ACHN (cell line): ENCODE measurements at places on chromosomes 6 and 20.

- no peak for DNase-seq
Observed at GRCh38 chr20:61940976-61941720, 124.5 kb downstream of the TAF4 start.

- no peak for DNase-seq
Observed at GRCh38 chr6:166955121-166955864, 1.1 kb downstream of the RNASET2 start.

DNA sequence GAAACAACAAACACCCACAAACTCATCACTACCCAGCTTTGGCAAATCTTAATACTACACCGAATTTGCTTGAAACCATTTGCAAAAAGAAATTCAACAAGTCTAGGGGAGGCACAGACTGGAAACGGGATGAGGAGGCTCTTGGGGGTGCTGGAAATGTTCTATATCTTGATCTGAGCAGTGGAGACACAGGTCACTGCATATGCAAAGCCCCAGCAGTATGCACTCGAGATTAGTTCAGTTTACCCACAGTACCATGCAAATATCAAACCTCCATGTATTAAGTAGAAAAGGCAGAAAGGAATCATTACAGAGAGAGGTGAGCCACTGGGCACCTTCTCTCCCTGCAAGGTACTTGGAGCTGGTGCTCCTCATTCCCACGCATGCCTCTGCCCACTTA is 75.9 kb downstream of the PREX1 start:
- DNase-seq: no peak

- no peak for DNase-seq
Observed at GRCh38 chr6:86581833-86582232, 355.5 kb upstream of the HTR1E start.

DNA sequence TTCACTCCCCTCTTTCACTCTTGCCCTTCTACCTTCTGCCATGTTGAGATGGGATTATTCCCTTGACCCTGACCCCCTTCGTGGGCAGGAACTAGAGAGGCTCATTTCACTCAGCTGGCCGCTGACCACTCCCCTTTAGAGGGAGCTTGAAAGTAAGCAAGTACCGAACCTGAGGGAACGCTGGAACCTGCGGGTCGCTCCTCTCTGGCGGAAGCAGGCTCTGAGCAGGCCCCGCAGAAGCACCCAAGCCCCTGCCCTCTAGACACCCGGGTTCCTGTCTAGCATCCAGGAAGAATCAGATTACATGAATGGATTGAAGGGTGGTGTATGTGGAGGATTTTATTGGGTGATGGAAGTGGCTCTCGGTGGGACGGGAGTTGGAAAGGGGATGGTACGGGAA is 11.9 kb upstream of the MYCT1 start:
- DNase-seq: no peak

- no peak for DNase-seq
Observed at GRCh38 chr20:61600016-61600415, 348.0 kb downstream of the CDH4 start.

- no peak for DNase-seq
Observed at GRCh38 chr6:53647462-53648094, 18.0 kb downstream of the KLHL31 start.

DNA sequence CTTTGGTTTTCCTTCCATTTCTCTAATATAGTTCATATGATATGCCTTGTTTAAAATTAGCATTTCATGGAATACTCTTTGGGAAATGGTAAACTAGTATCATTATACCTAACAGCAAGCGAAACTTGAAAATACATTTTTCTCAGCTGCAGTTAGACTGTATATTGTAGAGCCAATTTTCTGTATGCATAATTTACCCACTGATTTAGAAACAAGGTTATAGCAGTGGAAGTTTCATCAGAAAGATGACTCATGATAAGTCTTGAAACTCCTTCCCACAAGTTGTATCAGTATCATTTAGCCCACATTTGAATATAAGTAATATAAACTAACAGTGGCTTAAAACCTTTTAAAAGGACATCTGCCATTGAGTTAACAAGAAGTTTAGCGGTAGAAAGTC is 164.8 kb upstream of the BMP5 start:
- DNase-seq: no peak

DNA sequence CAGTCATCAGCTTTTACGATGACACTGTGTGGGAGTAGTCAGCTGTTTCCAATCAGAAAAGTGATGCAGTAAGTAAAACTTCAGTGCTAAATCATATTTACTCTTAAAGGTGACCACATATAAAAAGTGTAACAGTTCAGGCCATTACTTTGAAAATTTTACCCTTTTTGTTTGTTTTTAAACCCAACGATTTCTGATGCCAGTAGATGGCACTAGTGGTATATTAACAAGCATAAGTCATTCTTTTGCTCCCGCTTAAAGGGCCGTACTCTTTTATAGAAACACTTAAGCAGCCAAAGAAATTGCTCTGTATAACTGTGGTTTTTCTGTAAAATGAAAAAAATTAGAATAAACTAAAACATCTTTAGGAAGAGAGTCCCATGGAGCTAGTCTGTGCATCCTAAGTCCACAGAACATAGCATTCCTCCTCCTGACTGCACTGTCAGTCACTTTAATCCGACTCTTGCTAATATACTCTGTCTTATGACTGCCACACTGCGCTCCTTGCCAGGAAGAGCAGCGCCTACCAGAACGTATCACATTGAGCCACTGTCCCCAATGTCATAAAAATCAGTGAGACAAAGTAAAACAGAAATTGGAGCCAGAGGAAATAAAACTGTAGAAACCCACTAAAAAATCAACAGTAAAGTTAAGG is 25.0 kb downstream of the HEBP2 start:
- DNase-seq: peak; percentile 52

- peak; percentile 27 for DNase-seq
Observed at GRCh38 chr6:12957321-12958051, 240.9 kb downstream of the PHACTR1 start.

- no peak for DNase-seq
Observed at GRCh38 chr6:148503703-148504102, 161.1 kb downstream of the SASH1 start.

GRCh38 chr6:121848523-121849255 is 413.2 kb downstream of the GJA1 start:
- no peak for DNase-seq

DNA sequence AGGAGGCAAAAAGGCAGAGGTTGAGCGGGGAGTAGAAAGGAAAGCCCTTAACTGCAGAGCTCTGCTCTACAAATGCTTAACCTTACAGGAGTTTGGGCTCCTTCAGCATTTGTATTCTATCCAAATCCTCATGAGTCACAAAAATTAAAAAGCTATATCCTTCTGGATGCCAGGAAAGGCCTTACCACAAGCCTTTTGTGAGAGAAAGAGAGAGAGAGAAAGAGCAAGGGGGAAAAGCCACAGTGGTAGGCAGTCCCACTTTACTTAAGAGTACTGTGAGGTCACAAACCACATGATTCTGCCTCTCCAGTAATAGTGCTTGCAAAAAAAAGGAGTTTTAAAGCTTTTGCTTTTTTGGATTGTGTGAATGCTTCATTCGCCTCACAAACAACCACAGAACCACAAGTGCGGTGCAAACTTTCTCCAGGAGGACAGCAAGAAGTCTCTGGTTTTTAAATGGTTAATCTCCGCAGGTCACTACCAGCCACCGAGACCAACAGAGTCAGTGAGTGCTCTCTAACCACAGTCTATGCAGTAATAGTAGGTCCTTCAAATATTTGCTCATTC is at the start of gene RUNX2:
Gene RUNX2, plus strand, starts transcription at position 375 of the 567 bp plus-strand sequence. CDS start 397 bp downstream, outside the sequence.
- peak; percentile 67 for DNase-seq

GRCh38 chr6:30670760-30671527 is 1.9 kb downstream of the DHX16 start:
- no peak for DNase-seq

DNA sequence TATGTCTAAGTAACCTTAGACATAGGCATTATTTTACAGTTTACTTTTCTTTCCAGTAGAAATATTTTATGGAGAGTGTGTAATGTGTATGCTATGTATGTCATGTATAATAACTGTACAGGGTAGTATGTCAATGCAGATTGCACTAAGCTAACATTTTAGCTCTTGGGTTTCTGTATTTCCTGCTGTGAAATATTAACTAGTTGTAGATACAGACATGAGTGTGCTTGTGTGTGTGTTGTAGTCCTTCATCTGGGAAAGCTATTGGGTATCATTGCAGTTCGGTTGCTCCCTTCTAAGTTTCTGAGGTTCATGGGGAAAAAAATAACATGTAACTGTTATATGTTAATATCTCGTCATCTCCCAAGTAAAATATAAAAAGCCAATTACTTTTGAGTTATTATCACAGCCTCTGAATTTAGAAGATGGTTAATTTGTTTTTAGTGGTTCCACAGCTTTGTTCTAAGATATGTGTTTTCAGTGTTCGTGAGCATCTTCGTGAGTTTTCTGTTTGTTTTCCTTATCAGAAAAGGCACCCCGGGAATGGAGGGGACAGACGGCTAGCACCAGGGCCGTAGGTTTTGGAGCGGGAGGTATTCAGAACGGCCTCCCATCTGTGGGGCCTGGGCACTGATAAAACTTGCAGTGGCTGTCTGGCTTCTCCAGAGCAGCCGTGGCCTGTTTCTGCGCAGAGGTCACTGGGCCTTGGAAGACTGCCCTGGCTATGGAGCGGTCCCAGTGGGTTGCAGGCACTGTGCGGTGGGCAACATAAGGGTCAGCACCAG is 215.0 kb downstream of the ARID1B start:
- no peak for DNase-seq

DNA sequence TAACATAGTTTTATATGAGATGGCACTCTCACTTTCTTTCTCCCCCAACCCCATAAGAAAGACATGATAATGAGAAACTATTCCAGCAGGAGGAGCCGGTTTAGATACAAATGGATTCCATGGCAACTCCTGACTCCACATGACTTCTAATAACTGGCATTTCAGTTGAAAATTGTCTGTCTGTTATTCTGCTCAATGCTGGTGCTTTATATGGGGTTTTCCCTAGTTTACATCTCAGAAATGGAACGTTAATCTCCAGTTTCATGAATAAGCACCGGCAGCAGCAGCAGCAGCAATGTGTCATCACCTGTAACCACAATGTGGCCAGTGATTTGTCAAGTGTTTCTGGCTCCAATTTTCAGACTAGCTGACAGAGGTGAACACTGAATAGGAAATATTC is 8.0 kb upstream of the SIM1 start:
- DNase-seq: peak; percentile 54

- no peak for DNase-seq
Observed at GRCh38 chr6:10412461-10413261, 2.2 kb downstream of the TFAP2A start.

- no peak for DNase-seq
Observed at GRCh38 chr20:24795436-24795835, 153.6 kb upstream of the CST7 start.

DNA sequence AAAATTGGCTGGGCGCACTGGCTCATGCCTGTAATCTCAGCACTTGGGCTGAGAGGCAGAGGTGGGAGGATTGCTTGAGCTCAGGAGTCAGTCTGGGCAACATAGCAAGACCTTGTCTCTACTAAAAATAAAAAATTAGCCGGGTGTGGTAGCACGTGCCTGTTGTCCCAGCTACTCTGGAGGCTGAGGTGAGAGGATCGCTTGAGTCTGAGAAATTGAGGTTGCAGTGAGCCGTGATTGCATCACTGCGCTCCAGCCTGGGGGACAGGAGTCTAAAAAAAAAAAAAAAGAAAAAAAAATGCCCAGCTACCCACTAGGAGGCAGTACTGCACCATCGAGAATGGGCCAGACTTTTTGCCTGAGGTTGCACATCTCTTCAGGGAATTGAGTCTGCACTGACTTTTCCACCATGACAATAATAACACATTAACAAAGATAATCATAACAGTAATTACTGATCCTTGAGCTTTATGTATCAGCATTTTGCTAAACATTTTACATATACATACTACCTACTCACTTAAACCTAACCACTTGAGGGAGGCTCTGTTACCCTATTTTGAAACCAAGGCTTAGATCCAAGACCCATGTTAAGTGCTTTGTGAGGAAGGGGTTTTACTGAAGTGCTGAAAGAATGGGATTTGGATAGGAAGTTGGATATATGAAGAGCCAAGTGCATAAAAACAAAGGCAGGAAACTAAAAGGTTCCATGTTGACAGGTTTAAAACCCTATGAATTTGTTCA is 21.0 kb downstream of the SRSF3 start:
- DNase-seq: peak; percentile 57

DNA sequence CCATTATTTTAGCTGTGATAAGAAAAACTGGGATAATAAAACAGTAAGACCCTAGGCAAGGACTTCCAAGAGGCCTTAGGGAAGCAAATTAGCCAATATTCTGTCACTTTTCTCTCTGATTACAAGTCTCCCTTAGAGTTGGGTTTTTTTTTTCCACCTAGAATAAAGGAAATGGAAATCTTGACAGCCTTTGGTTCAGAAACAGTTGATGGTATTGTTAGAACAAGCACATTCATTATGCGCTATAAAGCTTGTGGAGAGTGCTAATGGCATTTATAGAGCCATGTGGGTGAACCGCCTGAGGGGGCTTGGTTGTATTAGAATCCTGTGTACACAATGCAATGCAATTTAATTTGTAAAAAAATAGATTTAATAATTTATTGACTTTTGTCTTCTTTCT is 88.9 kb upstream of the OGFRL1 start:
- no peak for DNase-seq

DNA sequence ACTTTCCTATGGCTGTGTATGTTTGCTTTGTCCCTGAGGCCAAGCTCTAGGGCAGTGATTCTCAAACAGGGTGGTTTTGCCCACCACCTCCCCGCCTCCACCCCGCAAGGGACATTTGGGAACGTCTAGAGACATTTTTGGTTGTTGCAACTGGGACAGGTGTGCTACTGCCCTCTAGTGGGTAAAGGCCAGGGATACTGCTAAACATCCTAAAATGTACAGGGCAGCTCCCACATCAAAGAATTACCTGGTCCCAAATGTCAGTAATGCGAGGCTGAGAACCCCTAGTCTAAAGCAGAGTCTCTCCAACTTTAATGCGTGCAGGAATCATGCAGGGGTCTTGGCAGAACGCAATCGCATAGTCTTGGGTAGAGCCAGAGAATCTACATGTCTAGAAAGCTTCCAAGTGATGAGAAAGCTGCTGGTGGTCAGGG is 5.1 kb downstream of the KCNS1 start:
- DNase-seq: peak; percentile 56

- no peak for DNase-seq
Observed at GRCh38 chr20:63427724-63428330, 44.6 kb downstream of the KCNQ2 start.

- no peak for DNase-seq
Observed at GRCh38 chr6:31579546-31580437, 2.4 kb downstream of the LTB start.

DNA sequence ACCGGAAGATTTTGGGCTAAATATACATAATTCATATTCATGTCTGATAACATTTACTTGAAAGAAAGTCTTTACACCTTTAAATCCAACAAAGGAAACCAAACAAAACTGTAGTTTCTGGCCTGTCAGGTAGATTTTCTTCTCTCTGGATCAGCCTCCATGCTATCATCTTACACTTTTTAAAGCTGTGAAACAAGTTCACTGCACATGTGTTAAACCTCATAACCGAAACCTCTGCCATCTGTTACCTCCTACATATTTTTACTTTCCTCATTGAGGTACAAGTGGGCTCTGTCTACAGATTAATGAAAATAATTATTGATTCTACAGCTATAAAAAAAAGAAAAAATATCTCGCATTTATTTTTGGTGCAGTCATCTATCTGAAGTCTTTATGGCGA is 149.9 kb downstream of the RALGAPA2 start:
- no peak for DNase-seq

GRCh38 chr6:105401247-105402089 is 1.4 kb downstream of the PREP start:
- no peak for DNase-seq
